NCI-H69 (cell line): ENCODE measurements at places on chromosomes 7 and 10.
A peak's percentile ranks its signal among the peaks of the same experiment; 100 is the strongest.

DNA sequence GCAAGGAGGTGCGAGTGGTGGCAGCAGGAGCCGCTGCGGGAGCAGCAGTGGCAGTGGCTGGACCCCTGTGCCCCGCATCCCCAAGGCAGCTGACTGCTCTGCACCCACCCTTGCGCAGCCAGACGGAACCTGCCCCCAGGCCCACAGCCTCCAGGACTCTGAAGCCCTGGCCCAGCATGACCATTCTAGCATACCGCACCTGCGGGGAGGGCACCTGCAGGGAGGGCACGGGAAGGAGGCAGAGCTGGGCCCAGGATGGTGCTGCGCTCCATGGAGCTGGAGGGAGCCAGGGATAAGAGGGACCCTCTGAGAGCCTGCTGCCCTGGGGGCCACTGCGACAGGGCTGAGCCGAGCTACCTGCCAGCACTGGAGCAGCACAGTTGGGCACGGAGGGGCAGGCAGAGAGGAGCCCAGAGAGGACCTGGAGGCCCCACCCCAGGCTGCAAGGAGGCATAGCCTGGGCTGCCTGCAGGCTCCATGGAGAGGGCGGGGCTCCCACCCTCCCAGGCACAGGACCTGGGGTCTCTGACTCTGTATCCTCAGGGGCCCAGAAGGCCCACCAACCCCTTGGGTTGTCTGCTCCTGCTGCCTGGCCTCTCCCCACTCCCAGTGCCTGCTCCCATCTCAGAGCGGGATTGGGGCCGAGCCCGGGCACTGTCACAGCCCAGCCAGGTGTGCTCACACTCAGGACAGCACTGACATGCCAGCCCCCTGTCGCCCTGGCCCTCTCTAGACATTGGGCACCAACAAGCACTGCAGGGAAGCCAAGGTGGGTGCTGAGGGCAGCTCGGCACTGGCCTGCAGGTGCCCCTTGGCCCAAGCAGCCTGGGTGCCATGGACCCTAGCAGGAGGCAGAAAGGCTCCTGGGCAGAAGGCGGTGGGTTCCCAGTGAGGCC is 87.6 kb downstream of the HTR7 start:
- DNase-seq: no peak

DNA sequence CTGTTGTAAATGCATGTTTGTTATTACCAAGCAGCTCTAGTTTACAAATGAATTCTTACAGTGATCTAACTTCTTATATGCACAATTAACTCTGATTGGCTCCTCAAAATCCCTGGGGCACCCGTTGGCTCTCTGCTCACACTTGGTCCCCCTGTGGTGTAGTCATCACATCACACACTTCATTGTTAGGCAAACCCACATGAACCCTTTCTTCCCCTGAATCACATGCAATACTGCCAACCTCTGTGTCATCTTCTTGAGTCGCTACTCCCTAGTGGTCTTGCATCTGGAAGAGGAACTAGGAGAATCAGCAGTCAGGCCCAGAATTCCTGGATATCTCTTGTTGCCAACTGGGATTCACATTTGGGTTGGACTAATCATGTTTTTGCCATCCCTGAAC is 73.1 kb downstream of the CD36 start:
- peak; percentile 41 for DNase-seq

DNA sequence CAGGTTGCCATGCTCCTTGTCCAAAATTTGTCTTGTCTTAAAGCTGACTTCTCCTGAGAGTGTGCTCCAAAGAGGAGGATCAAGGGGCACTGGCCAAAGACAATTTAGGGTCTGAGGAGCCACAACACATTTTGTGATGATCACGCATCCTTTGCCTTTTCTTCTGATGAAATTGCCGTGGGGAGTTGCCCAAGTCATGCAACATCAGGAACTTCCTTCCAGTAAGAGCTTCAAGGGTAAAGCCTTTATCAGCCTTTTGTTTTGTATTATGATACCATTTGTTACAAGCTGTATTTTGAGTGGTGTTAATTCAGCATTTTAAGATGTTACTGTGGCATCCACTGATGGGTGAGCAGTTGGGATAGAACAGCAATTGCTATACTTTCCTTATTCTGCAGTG is 131.2 kb upstream of the MKI67 start:
- DNase-seq: no peak

DNA sequence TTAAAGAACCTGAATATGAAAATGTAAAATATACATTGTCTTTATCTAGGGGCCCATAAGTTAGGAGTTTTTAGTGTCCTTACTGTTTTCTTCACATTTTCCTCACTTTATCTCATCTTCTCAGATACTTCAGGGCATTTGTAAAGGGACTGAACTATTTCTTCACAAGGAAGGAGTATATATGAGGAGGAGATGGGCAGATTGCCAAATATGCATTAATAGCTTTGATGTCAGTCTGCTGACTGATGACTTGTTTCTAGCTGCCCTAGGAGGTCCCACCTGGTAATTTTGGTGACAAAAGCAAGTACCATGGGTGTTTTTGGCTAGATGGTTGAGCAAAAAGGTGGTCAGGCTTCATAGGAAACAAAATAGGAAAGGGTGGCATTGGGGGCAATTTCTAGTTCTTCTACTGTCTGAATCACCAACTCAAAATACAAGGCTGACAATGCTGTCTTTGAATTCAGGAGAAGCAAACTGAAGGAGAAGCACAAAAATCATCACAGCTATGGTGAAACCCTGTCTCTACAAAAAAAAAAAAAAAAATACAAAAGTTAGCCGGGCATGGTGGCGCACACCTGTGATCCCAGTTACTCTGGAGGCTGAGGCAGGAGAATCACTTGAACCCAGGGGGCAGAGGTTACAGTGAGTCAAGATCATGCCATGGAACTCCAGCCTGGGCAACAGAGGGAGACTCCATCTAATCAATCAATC is 10.4 kb upstream of the STRIP2 start:
- peak; percentile 71 for DNase-seq

DNA sequence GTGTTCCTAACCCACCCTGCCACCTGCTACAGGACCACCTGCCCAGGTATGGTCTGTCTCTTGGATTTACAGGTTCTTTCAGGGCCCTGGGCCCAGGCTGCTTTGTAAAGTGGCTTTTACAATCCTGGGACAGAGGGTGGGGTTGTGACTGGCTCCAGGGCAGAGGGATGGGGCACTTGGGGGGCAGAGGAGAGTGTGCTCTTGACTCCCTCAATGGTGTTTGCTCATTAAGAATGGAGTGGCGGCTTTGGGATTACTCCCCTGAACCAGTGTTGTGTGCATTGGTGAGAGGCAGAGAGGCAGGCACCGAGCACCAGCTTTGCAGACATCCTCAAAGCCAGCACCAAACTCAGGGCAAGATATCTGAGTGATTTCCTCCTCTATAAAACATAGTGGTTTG is 43.5 kb downstream of the VWA2 start:
- DNase-seq: no peak

- no peak for DNase-seq
Observed at GRCh38 chr7:40058636-40059035, 75.8 kb downstream of the MPLKIP start.

GRCh38 chr7:141949911-141950310 is 3.1 kb upstream of the CLEC5A start:
- DNase-seq: no peak

GRCh38 chr10:105026566-105026965 is 385.5 kb downstream of the SORCS3 start:
- no peak for DNase-seq

DNA sequence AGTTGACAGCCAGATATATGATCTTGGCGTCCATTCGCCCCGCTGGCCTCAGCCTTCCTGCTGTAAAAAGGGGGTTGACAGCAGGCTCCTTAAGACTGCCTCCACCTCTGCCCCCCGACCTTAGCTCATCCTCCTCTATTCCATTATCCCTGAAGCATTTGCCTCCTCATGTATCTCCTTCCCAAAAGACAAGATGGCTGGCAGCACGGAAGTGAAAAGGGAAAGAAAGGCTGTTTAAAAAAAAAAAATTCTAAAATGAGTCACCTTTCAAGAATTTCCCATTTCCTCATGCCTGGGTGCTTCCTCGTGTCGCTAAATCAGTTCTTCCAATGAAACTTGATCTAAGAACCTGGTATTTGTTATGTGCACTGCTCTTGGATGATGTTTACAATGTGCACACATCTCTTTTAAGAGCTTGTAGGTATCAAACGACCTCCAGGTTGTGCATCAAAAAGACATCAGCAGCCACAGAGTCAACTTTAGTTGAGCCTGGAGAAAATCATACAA is 1.7 kb downstream of the SCRN1 start:
- peak; percentile 90 for DNase-seq

GRCh38 chr10:48694371-48695030 is 9.8 kb downstream of the WDFY4 start:
- no peak for DNase-seq

DNA sequence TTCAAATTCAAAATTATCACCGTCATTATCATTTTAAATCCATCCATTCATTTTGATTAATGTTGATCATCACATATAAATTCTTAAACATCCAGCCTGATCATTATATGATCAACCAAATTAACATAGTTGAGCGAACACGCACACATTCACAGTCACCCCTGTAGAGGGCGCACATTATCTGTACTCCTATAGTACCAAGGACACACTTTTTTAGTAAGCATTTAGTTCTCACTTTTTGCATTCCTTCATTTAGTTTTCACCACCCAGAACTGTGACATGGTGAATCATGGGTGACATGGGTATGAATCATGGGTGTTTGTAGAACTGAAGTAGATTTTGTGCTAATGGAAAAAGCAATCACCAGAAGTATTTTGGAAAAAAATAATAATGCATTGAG is 26.0 kb upstream of the ZNF735 start:
- peak; percentile 2 for DNase-seq

- no peak for DNase-seq
Observed at GRCh38 chr7:142717453-142717852, 31.8 kb upstream of the PRSS1 start.

DNA sequence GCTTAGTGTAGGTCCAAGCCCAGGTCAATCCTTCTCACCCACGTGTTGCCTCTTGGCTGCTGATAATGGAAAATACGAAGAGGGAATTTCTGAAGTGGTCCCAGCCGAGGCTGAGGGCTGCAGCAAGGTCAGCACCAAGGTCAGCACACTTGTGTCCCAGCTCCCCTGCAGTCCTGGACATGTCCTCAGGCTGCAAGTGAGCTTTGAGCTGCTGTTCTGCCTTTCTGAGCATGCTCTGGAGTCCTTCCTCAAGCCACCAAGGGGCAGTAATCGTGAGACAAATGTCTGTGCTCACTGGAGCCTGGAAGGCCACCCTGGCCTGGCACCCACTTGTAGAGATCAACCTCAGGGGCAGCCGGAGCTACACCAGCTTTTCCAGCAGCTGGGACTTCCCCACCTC is 28.3 kb downstream of the DRGX start:
- no peak for DNase-seq

- no peak for DNase-seq
Observed at GRCh38 chr7:77391230-77391629, 24.9 kb downstream of the GSAP start.

DNA sequence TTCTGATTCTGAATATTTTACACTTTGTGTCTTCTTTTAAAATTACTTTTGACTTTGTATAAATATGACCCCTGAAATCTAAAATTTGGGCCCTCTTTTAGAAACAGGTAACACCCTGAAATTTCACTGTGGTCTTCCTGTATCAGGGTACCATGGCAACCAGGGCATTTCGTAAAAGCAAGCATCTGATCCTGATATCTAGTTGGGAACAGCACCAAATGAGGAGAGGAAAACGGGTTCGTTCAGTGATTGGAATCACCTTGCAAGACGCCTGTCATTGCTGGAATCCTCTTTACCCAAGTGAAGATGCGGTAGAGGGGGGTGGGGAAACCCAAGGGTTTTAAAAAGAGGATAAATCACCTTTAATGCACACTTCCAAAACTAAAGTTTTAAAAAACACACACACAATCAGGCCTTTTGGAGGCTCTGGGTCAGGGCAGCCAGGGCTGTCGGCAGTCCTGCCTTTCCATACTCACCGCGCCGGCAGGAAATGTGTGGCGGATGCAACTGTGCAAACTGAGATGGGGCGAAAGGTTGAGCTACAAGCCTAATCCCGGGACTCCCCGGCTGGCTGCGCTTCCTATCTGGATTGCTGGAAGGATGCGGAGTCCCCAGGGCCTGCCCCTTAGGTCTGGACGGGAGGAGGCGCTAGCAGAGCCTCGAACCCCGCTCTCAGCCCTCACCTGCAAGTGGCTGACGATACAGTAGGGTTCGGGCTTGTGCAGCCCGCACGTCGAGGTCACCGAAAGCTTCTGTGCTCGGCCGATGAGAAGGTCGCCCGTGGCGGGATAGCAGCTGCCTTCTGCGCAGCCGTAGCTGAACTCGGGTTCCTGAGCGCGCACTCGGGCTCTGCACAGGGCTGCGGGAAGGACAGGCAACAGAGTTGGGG is 1.8 kb downstream of the LAMB1 start:
- DNase-seq: peak; percentile 92

DNA sequence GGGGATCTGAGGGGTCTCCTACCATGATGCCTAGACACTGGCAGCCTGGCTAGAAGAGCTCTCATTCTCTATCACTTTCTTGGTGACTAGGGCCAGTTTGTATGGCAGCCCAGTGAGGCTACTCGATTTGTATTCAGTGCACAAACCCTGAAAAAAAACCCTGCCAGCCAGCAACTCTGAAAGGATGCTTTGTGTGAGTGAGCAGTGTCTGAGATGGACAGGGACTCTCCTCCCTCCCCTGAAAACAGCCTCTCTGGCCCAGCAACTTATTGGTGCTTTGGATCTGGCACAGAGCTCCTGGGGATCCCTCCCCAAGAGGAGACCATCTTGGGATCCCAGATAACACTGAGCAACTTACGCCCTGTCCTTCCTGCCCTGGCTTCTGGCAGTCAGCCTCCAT is 10.8 kb upstream of the LRRC4 start:
- no peak for DNase-seq

DNA sequence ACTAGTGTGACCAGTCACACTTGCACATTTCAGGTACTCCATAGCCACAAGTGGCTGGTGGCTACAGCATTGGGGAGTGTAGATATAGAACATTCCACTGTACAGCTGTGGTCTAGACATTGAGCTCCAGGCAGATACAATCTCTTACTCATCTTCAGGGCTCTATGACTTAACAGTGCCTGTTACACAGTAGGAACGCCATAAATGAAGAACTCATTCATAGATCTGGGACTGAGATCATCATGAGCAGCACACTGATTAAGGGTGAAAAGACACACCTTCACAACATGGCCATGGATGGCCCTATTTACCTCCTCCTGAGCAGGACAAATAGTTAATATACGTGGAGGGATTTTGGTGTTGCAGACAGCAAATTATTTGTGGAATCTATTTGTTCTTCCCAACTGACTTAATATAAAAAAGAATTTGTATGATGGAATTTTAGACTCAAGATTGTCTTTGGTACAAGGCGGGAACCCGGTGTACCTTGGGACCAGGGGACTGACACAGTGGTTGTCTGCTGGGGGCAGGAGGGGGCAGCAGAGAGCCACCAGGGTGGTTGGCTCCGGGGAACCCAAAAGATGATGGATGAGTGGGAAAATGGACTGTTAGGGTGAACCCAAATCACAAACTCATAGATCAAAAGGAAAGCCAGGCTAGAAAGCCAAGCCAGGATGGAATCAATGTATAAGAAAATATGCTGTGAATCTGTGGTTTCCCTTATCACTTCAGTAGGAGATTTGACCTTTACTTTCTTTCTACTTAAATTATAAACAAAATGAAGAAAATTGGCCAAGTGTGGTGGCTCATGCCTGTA is 24.3 kb upstream of the CPA2 start:
- DNase-seq: peak; percentile 86
